Endothelial cell (in vitro differentiated cells): ENCODE measurements at places on chromosomes 2 and 18.
A peak's percentile ranks its signal among the peaks of the same experiment; 100 is the strongest.

DNA sequence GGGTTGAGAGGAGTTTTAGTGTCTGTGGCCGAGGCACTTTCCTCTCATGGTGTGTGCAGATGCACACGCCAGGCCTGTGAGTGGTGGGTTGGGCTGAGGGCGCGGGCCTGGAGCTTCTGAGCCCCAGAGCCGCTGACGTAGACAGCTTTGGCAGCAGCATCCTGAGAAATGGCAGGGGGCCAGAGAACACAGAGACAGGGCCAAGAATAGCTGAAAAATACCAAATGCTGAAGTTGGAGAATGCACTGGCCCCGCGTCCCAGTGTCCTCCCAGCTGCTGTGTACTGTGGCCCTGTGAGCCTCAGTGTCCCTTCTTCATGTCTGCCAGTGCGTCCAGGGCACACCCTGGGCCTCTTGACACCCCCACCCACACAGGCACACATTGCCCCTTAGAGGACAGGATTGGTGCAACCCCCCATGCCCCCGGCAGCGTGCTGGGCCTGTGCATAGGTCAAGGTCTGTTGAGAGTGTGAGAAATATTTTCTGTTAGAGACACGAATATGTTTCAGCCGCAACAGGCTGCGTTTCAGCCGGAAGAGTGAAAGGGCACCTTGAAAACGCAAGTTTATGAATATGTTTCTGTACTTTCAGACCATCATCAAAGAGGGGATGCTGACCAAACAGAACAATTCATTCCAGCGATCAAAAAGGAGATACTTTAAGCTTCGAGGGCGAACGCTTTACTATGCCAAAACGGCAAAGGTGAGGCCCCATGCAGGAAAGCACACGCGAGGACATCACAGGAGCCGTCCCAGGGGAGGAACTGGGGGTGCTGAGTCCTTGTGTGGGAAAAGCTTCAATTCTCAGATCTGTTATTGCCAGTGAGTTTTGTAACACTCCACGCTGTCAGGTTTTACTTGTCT, 33.6 kb downstream of the DGKD start:
- no peak for DNase-seq

GRCh38 chr2:178700922-178701342, 106.3 kb downstream of the TTN start:
- DNase-seq = no peak

GRCh38 chr2:1731447-1731962, 12.8 kb downstream of the PXDN start:
- DNase-seq = no peak

DNA sequence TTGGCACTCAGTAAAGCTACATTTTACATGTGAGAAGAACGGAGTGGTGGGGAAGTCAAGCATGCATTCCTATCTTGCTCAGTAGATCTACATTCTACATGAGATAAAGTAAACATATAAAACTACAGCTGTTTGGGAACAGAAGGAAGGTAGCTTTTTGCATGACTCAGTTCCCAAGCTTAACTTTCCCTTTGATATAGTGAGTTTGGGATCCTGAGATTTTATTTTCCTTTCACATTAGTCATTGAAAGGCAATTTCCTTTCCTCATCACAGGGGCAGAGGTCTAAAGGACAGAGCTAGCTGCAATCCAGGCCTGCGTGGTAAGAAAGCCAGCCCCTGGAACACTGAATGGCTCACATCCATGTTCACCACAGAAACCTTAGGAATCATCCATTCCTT, 257.2 kb downstream of the SRBD1 start:
- no peak for DNase-seq

DNA sequence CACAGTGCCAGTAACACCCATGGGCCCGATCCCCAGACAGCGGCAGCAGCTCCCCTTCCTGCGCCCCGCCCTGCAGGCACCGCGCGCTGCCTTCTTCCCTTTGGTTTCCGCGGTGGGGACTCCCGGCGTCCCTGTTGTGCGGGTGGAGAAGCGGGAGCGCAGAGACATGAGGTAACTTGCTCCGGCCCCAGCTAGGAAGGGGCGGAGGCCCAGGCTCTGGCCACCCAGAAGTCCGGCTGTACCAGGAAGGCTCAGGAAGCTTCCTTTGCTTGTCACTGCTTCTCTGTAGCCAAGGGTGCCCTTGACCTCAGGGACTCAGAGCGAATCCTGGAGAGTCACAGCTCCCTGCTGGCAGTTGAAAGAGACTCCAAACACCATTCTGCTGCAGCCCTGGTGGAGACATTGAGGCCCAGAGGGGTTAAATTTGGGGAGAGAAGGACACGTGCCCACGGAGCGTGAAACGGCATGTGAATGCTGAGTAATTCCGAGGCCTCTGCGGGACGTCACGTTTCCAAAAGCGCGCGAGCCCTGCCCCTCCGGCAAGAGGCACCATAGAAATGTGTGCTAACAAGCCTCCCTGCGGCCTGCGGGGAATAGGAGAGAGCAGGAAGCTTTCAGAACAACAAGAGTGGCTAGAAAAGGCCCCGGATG, 6.7 kb upstream of the ADCY3 start:
- no peak for DNase-seq

- no peak for DNase-seq
Measured at GRCh38 chr2:173126819-173127218, 51.2 kb downstream of the MAP3K20 start.

DNA sequence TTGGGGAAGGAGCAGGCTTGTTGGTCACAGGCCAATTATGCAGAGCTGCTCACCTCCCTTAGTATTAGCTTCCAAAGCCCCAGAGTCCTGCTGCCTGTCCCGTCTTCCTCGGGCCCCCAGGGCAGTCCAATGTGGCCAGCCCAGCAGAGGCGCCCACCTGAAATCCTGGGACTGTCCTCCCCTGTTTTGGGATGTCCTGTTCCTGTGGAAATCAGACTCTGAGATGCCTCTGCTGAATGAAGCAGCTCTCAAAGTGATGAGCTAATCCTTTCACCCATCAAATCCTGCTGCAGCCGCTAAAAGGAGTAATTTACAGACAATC, 105.3 kb downstream of the CABLES1 start:
- DNase-seq = no peak

GRCh38 chr2:68643011-68643873, at the start of gene PROKR1:
Gene PROKR1 (plus strand): TSS chr2:68643579. CDS start chr2:68645822, 2,243 bp downstream.
- DNase-seq = peak; percentile 53

GRCh38 chr18:31680831-31681568, 3.4 kb downstream of the B4GALT6 start:
- DNase-seq = no peak

- no peak for DNase-seq
Measured at GRCh38 chr2:134142341-134142738, 111.5 kb upstream of the MGAT5 start.

DNA sequence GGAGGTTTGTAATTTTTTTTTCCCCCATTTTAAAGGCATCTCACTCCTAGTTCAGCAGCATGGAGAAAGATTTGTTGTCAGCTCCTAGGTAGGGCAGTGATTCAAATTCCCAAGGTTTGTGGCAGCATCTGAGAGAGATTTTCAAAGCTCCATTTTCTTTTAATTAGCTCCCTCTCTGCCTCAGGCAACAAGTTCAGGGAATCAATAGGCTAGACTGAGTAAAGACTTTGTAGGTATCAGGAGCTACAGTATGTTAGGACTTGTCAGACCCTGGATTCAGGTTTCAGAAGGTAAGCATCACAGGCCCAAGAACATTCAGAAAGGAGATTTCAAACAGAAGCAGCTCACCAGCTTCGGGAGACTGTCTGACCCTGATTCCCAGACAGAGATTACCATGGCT, 273.3 kb upstream of the ERBB4 start:
- no peak for DNase-seq

DNA sequence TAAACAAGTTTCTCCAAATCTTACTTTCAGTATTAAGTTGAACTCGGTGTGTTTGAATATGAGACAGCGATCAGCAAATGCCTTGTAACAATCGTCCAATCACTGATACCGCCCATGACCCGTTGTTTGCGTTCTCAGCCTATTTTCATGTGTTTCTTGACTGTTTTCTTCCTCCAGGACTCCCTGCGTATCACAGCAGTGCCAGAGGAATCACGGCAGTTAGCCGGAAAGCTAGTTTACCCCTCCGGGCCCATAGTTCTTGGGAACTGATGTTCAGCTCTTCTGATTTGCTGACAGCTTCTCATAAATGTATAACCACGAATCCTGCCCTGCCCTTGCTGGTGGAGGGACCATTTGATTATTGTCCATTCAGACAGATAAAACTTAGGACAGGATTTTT, 42.2 kb upstream of the TPO start:
- DNase-seq = no peak

- no peak for DNase-seq
Measured at GRCh38 chr2:238060096-238060541, 682 bp upstream of the SCLY start.

DNA sequence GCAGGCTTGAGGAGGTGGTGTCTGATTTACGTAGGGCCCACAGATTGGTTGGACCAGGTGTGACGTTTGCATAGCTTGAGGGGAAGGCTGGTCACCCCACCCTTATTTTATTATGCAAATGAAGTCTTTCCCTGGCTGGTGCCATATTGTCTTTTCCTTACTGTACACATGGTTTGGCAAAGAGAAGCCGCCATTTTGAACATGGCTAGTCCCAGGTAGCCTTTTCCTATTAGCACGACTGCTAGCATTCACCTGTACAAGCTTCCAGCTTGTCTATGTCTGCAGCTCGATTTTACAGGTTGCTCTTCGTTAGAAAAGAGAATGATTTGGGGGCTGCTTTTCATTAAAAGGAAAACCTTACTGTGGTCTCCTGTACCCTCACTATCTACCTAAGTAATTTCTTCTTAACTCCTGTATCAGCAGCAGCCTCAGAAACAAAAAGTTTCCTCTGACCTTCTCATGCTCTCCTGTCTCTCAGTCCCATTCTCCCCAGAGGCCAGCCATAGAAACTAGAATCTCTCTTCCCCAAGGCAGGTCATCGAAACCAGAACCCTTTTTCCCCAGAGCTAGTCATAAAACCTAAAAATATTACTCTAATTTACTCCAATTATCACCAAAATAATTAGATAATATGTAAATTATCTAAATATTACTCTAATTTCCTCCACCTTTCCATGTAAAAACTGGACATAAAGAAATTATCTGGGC, 151.8 kb downstream of the B3GNT2 start:
- DNase-seq = no peak

- no peak for DNase-seq
Measured at GRCh38 chr18:79631761-79632446, 47.7 kb upstream of the CTDP1 start.

DNA sequence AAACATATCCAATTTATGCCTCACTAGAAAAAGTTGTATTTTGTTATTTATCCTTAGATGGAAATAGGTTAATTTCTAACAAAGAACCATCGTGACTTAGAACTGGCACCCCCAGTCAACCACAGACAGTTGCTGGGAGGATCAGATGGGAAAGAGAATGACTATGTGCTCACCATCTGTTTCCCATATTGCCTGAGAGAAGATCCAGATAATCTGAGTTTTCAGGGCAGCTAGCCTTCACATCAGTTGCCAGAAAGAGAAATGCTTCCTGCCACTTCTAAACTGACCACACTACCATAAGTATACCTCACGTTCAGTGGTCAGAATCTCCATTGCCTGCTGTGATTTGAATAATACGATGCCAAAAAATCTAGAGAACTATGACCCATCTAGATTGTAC, 28.4 kb upstream of the NEB start:
- no peak for DNase-seq

- DNase-seq = no peak
Measured at GRCh38 chr2:208334230-208334629, 68.2 kb downstream of the PIKFYVE start.

GRCh38 chr2:158750458-158751125, 44.5 kb upstream of the DAPL1 start:
- no peak for DNase-seq

- no peak for DNase-seq
Measured at GRCh38 chr18:68555879-68556301, 159.0 kb downstream of the TMX3 start.

- DNase-seq = no peak
Measured at GRCh38 chr2:27222407-27222806, 5.2 kb downstream of the CAD start.

- no peak for DNase-seq
Measured at GRCh38 chr2:237564526-237565131, 1.7 kb upstream of the PRLH start.

GRCh38 chr2:10935953-10936942, 24.5 kb downstream of the KCNF1 start:
- peak; percentile 40 for DNase-seq

GRCh38 chr2:2739231-2739795, 408.2 kb upstream of the MYT1L start:
- no peak for DNase-seq

- DNase-seq = peak; percentile 78
Measured at GRCh38 chr2:64644458-64645382, 9.0 kb downstream of the SERTAD2 start.

- DNase-seq = peak; percentile 62
Measured at GRCh38 chr18:25921677-25922421, 168.6 kb downstream of the SS18 start.

- DNase-seq = no peak
Measured at GRCh38 chr18:32677578-32677977, 95.2 kb downstream of the KLHL14 start.

GRCh38 chr2:61196671-61197070, 34.7 kb downstream of the C2orf74 start:
- DNase-seq = no peak

DNA sequence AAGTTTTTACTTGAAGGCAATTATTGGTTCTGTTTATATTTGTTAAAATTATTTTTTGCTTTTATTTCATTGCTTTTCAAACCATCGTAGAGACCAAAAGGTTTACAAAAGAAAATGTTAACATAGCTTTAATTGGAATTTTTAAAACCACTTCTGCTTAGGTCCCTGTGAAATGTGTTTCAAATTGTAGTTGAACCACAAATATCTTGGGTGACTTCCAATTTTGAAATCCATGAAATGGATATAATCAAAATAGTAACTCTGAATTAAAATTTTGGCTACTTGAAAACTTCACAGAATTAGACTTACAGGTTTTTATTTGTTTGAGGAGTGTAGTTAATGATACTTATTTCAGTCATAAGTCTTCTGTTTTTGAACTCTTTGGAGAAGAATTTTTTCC, 3.1 kb upstream of the SPAG16 start:
- no peak for DNase-seq

GRCh38 chr2:146317959-146318358, 1526.9 kb upstream of the ACVR2A start:
- DNase-seq = no peak

- no peak for DNase-seq
Measured at GRCh38 chr18:58495634-58496033, 133.3 kb downstream of the ALPK2 start.

GRCh38 chr2:235670974-235671787, 177.3 kb downstream of the AGAP1 start:
- no peak for DNase-seq
